ENCODE measurements at places on chromosomes 5 and 9. TPM values are rescaled to one million over a fixed set of nuclear protein-coding genes. Genes with fewer than 3 reads are reported as not detected.

DNA sequence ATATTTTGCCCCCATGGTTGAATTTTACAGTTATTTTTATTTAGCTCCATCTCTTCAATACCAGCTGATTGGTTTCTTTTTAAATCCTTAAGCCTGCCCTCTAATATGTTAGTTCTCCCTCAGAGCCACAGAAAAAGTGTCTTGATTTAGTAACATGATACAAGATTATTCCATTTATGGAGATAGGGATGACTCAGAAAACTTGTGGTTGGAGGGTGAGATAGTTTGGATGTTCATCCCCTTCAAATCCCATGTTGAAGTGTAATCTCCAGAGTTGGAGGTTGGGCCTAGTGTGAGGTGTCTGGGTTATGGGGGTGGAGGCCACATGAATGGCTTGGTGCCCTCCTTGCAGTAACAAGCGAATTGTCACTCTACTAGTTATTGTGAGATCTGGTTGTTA is 115.7 kb downstream of the FBXO38 start:
- no peak overlapping the region for H3K4me3 ChIP-seq
- no peak for DNase-seq
- H3K27me3 ChIP-seq, result no peaks in the 10 kb centered on the region
- no peaks in the 10 kb centered on the region for H3K36me3 ChIP-seq
- no peak overlapping the region for H3K27ac ChIP-seq

CDX1 gene
- not detected for total RNA-seq

- H3K27ac ChIP-seq, result no peak overlapping the region
- no peaks in the 10 kb centered on the region for H3K27me3 ChIP-seq
- no peak for DNase-seq
- H3K4me3 ChIP-seq, result no peak overlapping the region
- H3K4me1 ChIP-seq, result no peaks in the 10 kb centered on the region
Observed at GRCh38 chr9:80649496-80649895, 1039.9 kb downstream of the TLE1 start.

PRLR gene
- 0.55 TPM for total RNA-seq

DNA sequence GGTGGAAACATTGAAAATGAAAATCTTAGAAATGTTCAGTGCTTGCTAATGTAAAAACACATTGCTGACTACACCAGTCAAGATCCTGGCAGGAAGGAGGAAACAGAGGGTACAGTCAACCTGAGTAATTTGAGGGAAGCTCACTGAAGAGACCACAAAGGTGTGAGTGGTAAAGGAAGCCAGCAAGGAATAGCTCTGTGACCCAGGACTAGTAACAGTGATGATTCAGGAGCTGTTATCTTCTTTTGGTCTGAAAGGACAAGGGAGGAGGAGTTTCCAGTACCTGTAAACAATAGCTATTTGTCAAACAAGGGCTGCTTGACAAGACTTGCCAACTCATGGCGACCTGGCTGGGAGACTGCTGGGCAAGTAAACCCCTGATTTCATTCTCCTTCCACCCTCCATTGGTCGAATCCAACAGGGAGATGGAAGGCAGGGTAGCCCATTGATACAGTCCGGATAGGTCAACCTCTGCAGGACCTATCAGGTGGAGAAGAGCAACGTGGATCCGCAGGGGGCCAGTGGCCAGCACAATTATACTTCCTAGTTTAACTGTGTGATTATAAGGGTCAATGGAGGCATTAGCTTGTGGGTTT is 68.1 kb downstream of the MAMDC2 start:
- no peak overlapping the region for H3K27ac ChIP-seq
- no peaks in the 10 kb centered on the region for H3K27me3 ChIP-seq
- no peaks in the 10 kb centered on the region for H3K4me1 ChIP-seq

TAF11L10 gene
- total RNA-seq, result not detected

- no peak overlapping the region for H3K4me3 ChIP-seq
- H3K4me1 ChIP-seq, result peaks cover 76% of the 10 kb centered on the region
- no peaks in the 10 kb centered on the region for H3K36me3 ChIP-seq
- no peaks in the 10 kb centered on the region for H3K27me3 ChIP-seq
- peak overlapping the region; percentile 99 for H3K27ac ChIP-seq
Observed at GRCh38 chr9:128107468-128108268, 19.9 kb downstream of the PTGES2 start.

CCDC192 gene
- total RNA-seq, result not detected

- DNase-seq, result peak; percentile 47
- H3K4me1 ChIP-seq, result peaks cover 7% of the 10 kb centered on the region
- H3K27ac ChIP-seq, result peak overlapping the region; percentile 16
- no peak overlapping the region for H3K4me3 ChIP-seq
- H3K36me3 ChIP-seq, result no peaks in the 10 kb centered on the region
Observed at GRCh38 chr5:177113566-177114424, 19.8 kb upstream of the NSD1 start.

GRCh38 chr5:178223828-178224335 is 8.7 kb downstream of the PHYKPL start:
- no peaks in the 10 kb centered on the region for H3K27me3 ChIP-seq
- H3K27ac ChIP-seq, result peak overlapping the region; percentile 80
- no peaks in the 10 kb centered on the region for H3K36me3 ChIP-seq
- peaks cover 17% of the 10 kb centered on the region for H3K4me1 ChIP-seq
- H3K4me3 ChIP-seq, result no peak overlapping the region

DNA sequence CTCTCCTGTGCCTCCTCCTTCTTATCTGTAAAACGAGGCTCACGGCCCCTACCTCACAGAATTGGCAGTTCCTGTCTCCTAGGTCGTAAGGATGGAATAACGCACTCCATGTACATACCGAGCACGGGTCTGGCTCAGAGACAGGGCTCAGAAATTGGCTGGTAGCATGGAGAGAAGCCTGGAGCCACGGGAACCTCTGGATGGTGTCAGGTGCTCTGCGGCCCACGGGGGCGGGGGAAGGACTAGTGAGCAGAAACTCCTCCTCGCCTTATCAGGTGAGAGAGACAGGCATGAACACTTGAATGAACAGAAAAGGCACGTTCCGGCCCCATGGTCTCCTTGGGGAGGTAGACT is 15.4 kb upstream of the C5orf47 start:
- peak overlapping the region; percentile 78 for H3K27ac ChIP-seq
- H3K4me1 ChIP-seq, result peaks cover 8% of the 10 kb centered on the region
- peak overlapping the region; percentile 45 for H3K4me3 ChIP-seq
- DNase-seq, result no peak

All from gastrocnemius medialis (tissue), 4 donors.